Left ventricle myocardium inferior (tissue), 1 donor: ENCODE measurements at places on chromosomes 12 and 14. TPM values are rescaled to one million over a fixed set of nuclear protein-coding genes. Genes with fewer than 3 reads are reported as not detected.

DNA sequence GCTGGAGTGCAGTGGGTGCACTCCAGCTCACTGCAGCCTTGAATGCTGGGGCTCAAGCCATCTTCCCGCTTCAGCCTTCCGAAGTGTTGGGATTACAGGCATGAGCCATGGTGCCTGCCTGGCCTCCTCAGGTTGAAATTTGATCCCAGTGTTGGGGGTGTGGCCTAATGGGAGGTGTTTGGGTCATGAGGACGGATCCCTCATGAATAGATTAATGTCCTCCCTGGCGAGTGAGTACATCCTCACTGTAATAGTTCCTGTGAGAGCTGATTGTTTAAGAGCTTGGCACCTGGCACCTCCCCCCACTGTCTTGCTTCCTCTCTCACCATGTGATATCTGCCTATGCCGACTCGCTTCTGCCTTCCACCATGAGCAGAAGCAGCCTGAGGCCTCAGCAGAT is 84.7 kb downstream of the TSPAN9 start:
- H3K4me3 ChIP-seq, result no peak overlapping the region
- peaks cover 75% of the 10 kb centered on the region for H3K4me1 ChIP-seq
- no peak for DNase-seq
- H3K36me3 ChIP-seq, result no peaks in the 10 kb centered on the region
- no peaks in the 10 kb centered on the region for H3K27me3 ChIP-seq

DNA sequence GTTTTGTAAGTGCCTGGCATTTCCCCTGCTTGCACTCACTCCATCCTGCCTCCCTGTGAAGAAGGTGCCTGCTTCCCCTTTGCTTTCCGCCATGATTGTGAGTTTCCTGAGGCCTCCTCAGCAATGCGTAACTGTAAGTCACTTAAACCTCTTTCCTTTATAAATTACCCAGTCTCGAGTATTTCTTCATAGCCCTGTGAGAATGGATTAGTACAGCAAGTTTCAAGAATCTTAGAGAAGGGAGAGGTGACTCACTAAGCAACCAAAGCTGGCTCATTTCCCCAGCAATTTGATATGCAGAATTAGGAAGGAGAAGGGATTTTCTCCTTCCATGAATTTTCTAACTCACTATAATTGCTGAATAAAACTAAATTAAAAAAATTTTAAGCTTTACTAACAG is 251.0 kb upstream of the FOXG1 start:
- no peak for DNase-seq
- no peaks in the 10 kb centered on the region for H3K4me1 ChIP-seq
- H3K27me3 ChIP-seq, result no peaks in the 10 kb centered on the region
- H3K4me3 ChIP-seq, result no peak overlapping the region
- H3K27ac ChIP-seq, result no peak overlapping the region

DNA sequence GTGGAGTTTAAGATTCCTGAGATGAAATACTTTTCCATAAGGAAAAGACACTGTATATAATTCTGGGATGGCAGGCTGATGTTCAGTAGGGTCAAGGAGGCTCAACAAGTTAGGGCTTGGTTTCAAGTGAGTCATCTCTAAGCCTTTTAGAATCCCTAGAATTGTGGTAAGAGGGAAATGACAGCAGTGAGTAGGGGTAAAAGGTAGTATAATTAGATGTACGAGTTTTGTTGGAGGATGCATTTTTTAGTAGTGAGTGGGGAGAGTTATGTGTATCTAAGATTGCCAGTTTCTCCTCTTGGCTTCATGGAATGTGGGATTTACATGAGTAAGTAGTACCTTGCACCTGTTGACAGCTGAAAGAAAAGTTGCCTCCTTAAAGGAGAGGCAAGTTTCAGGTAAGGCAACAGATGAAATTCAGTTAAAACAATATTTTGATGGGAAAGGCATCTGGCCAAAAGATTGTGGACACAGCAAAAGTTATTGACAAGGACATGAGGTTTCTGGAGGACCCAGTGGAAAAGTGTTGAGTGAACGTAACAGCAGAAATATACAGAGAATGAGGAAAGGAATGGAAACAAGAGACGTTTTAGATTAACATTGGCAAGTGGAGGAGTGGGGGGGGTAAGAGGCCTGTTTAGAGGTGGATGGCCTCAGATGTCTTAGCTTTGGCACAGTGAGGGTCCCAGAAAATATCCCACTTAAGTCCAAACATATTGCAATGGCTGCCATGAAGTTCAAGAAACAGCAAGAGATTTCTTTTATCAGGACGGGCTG is 21.8 kb downstream of the LMO3 start:
- H3K4me3 ChIP-seq, result no peak overlapping the region
- no peak overlapping the region for H3K27ac ChIP-seq
- no peaks in the 10 kb centered on the region for H3K4me1 ChIP-seq
- H3K27me3 ChIP-seq, result no peaks in the 10 kb centered on the region
- no peak for DNase-seq

DNA sequence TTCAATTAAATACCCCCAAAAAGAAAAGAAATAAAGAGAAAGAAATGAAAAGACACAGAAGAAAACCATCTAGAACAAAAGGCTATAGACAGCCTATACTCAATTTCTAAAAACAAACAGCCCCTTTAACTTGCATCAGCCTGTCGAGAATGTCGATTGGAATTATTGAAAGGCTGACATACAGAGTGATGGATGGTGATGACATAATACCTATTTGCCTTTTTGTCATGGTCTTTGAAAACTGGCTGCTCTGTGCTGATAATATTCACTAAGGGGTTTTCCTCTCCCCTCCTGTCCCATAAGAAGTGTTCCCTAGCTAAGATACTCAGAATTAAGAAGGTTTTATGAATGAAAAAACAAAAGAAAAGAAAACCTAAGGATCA is 393.7 kb downstream of the SOX5 start:
- DNase-seq, result no peak
- H3K27ac ChIP-seq, result no peak overlapping the region
- no peaks in the 10 kb centered on the region for H3K27me3 ChIP-seq
- H3K36me3 ChIP-seq, result no peaks in the 10 kb centered on the region
- H3K4me3 ChIP-seq, result no peak overlapping the region

DNA sequence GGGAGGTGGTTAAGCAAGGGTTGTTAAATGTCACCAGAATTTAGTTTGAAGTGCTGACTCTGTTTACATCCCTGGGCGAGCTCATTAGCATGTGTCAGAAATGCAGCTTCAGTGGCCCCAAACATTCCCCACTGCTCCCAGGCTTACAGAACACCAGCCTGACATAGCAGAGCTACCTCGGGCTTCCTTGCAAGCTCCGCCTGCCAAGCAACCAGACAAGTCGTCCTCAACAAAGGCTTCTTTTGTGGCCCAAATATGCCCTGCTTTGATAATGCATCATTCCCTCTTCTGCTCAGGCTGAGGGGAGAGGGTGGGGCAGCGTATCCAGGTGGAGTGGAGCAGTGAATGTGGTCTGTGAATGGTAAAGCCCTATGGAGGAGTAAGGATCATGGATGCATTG is 28.0 kb downstream of the ERH start:
- H3K27me3 ChIP-seq, result no peaks in the 10 kb centered on the region
- peaks cover 2% of the 10 kb centered on the region for H3K36me3 ChIP-seq
- H3K4me1 ChIP-seq, result no peaks in the 10 kb centered on the region
- no peak for DNase-seq
- no peak overlapping the region for H3K27ac ChIP-seq

DNA sequence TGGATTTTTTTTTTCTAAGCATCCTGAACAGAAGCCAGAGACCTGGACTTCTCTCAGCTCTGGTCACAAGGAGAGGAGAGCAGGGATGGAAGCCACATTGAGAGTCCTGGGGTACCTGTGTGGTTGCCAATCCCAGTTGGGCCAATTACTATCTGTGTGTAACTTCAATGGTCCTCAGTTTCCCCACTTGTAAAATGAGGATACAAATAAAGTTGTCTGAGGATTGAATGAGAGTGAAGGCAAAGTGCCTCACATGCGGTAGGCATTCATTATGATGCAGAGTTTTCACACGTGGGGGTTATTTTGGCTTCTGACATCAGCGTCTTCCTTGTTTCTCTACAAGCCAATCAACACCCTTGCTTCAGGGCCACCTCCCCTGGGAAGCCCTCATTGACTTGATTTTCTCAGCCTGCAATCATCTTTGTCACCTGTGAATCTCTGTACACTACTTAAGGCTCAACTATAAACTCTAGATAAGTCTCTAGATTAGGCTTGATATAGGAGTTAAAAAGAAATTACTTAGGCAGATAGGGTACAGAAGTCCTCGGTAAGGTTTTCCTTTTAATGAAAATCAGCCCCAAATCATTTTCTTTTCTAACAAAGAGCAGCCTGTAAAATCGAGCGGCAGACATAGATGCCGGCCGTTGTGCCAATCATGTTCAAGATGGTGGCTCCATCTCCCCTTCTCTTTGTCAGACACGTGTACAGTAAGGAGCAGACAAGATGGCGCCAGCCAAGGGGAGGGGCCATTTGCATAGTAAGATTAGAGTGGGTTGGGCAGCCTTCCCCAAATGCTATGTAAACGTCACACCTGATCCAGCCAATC is 37.8 kb upstream of the FICD start:
- no peak overlapping the region for H3K27ac ChIP-seq
- H3K4me1 ChIP-seq, result no peaks in the 10 kb centered on the region
- DNase-seq, result no peak

DNA sequence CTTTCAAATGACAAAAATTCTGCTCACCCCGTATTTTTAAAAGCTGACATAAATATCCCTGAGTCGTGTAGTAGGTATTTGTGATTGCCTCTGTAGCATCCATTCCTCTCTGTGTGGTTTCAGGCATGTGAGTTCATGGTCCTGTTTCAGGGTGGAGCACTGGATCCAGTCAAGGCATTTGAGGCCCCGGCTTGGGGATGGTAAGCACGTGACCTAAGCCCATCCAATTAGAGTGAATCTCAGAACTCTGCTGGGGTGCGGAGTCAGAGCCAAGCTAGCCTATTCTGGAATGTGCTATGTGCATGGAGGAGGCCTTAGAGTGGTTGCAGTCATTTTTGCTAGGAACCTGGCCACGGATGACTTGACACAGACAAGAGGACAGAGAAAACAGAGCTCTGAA is 4.3 kb upstream of the CSRP2 start:
- H3K4me1 ChIP-seq, result peaks cover 33% of the 10 kb centered on the region
- H3K36me3 ChIP-seq, result no peaks in the 10 kb centered on the region
- no peaks in the 10 kb centered on the region for H3K27me3 ChIP-seq

DNA sequence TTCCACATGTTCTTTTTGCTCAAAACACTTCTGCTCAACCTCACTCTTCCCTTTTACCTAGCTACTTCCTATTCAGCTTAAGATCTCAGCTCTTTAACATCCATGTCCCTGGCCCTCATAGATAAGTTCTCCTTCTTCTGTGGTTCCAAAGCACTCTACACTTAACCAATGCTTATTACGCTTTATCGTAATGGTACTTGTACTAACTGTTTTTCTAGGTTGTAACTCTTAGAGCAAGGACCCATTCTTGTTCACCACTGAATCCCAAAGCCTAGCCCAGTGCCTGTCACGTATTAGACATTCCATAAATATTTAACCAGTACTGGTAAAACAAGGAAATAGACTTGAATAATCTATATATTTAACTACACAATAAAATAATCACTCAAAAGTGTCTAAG is 5.3 kb downstream of the SLC41A2 start:
- no peak for DNase-seq
- peaks cover 5% of the 10 kb centered on the region for H3K27me3 ChIP-seq
- no peak overlapping the region for H3K4me3 ChIP-seq
- H3K27ac ChIP-seq, result no peak overlapping the region
- H3K4me1 ChIP-seq, result peaks cover 5% of the 10 kb centered on the region

DNA sequence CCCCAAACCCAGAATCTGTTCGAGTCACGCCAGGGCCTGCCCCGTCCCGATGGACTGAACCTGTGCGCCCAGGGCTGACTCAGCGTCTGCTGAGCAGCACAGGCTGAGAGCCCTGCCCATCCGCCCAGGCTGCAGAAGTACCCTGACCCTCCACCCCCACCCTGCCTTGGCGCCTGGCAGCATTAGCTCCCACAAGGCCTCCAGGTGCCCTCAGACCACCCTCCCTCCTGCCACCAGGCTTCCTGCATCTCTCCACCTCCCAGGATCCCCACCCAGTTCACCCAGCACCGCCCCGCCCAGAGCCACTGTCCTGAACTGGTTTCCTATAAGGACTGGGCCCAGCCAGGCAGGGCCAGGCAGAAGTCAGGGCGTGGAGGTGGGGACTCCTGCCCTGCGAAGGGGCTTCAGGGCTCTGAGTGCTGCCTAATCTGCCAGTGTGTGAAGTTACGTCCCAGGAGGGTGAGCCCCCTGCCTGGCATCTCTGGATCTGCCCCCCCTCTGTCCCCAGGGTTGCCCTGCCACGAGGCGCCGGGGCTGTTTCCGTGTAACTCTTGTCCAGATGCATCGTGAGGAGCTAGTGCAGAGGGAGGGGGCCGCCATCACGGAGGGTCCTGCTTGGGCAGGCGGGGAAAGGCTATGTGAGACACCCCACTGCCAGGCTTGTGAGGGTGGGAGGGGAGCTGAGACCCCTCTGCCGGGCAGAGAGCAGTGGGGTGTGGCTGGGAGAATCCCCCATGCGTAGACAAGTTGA is 9.1 kb downstream of the ADSS1 start:
- no peaks in the 10 kb centered on the region for H3K27me3 ChIP-seq
- no peak for DNase-seq
- peak overlapping the region; percentile 98 for H3K27ac ChIP-seq
- H3K36me3 ChIP-seq, result peaks cover 4% of the 10 kb centered on the region

Gene LRP6
- 18.7 TPM for total RNA-seq

Gene AKAP3
- 2.7 TPM for total RNA-seq
